Progenitor cell of endocrine pancreas (in vitro differentiated cells): ENCODE measurements at places on chromosomes 11 and 22. TPM values are rescaled to one million over a fixed set of nuclear protein-coding genes. Genes with fewer than 3 reads are reported as not detected.

DNA sequence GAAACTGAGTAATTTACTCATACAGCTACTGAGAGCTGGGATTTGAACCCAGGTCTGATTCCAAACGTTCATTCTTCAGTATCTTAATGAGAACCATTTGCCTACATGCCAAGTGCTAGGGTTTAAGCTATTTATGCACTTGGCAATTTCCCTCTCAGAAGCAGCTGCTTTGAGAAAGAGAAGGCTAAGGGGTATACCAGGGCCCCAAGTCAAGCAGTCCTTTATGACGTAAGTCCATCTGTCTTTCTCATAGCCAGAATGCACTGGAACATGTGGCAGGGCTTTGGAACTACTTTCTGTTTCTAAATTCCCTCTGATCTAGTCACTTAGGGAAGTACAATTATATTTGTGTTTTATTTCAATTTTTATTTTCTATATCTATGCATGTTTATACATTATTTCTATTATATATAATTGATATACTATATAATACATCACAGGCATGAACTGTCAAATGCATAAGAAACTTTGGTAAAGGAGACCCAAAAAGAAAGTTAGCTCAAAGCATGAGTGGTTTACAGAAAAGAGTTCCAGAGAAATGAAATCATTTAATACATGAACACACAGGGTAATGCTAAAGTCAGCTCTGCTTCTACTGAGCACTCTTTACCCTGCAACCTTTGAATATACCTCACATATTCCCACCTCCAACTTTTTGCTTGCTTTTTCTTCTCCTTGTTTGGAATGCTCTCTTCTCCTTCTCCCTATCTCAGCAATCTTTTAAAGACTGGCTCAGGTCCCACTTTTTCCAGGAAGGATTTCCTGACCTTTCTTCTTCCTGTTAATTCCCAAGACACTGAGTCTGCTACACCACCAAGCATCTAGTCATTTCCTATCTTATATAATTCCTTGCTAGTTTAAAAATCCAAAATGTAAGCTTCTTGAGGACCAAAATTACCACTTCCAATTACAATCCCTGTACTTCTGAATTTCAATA is 80.5 kb upstream of the GDPD4 start:
- DNase-seq = no peak

CHEK1 gene
- total RNA-seq = 52.7 and 58.3 TPM in 2 replicates

RFPL3 gene
- not detected in 2 replicates for total RNA-seq

DNA sequence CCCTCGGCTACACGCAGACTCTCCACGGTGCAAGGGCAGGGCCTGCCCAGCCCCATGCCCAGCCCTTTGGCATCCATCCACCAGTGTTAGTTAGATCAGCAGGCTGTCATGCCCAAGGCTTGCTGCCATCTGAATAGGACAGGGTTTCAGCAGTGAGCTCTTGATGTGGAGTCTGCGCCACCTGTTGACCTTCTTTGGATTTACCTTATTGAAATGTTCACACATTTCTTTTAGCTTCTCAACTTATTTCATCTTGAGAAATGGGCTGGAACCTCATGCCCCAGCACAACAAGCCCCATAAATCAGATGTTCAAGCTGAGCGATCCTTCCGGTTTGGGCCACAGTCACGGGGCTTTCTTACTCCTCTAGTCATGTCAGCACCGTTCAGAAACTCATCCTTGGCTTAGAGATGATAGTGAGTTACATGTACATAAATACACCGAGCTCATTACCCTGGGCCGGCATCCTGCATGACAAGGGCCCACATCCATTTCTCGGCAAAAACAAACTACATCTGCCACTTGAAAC is 61.7 kb downstream of the PARVB start:
- DNase-seq = no peak

GRCh38 chr22:23065495-23066122 is 4.7 kb upstream of the GNAZ start:
- DNase-seq = no peak

- peak; percentile 71 for DNase-seq
Observed at GRCh38 chr11:57349491-57350274, 11.5 kb downstream of the P2RX3 start.

- DNase-seq = no peak
Observed at GRCh38 chr22:23074451-23074850, 4.1 kb downstream of the GNAZ start.

DNA sequence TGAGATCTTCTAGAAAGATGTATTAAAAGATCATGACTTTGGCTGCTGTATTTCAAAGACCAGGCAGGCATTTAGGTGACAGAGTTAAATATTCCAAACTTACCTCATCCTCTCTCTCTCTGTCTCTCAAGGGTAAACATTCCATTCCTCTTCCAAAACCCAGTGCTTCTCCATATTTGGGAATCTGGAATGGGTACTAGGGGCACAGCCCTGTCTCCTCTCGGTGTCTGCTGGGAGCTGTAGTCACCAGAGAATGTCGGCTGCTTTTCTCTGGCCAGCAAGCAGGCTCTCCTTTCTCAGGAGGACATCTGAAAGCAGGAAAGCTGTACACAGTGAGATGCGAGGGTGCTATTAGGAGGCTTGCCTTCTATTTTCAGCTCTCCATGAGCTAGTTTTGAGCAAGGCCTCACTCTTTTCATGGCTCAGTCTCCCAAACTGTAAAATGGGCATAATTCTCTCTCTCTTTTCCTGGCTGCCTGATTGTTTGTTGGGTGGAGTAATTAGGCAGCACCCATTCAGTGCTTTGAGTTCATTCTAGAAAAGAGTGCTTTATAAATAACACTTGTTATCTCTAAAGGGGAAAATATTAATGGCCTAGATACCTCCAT is 9.3 kb upstream of the PEX26 start:
- no peak for DNase-seq

NXPE2 gene
- total RNA-seq = 0.19 TPM in 1 of 2 replicates, not detected in the other

DNA sequence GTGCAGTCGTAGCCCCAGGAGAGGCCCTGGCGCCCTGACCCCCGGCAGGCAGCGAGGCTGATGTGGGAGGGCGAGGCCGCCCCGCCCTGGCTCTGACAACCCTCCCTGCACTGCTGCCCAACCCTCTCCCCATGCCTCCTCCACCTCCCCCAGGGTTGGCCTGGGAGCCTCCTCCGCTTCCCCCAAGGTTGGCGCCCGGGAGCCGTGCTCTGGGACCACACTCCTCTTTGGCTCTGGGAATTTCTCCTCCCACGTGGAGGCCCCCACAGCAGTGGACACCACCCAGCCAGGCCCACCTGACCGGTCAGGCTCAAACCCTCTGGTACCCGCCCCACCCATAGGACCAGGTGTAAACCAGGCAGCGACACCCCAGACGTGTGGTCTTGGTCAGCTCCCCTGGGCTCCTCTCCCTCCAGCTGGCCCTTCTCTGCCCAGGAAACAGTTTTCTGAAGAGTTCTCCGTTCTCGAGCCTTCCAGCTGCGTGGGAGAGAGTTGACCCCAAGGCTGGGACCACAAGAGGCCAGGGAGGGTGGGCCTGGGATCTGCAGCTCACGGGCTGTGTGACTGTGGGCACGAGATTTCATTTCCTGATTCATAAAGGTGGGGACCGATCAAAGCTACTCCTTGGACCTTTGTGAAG is 39.5 kb upstream of the BRSK2 start:
- DNase-seq = no peak

- no peak for DNase-seq
Observed at GRCh38 chr11:3944198-3944597, 88.7 kb downstream of the STIM1 start.

CHADL gene
- 3.1 TPM in 2 replicates for total RNA-seq

DNA sequence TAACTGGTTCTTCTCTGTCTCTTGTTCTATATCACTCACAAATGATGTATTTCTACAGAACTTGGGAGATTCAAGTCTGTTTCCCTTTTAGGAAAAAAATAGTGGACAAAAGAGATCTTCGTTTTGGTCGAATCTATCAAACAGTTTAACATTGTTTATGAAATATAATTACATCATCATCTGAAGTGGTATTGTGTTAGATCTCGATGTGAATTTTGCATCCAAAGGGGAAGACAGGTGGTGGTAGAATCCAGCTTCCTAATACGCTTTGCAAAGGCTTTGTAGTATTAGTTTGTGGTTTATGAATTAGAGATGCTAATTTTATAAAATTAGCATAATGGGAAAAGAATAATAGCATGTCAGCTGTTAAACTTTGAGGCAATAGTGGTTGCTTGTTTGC is 3.4 kb downstream of the SIK2 start:
- DNase-seq = no peak

DNA sequence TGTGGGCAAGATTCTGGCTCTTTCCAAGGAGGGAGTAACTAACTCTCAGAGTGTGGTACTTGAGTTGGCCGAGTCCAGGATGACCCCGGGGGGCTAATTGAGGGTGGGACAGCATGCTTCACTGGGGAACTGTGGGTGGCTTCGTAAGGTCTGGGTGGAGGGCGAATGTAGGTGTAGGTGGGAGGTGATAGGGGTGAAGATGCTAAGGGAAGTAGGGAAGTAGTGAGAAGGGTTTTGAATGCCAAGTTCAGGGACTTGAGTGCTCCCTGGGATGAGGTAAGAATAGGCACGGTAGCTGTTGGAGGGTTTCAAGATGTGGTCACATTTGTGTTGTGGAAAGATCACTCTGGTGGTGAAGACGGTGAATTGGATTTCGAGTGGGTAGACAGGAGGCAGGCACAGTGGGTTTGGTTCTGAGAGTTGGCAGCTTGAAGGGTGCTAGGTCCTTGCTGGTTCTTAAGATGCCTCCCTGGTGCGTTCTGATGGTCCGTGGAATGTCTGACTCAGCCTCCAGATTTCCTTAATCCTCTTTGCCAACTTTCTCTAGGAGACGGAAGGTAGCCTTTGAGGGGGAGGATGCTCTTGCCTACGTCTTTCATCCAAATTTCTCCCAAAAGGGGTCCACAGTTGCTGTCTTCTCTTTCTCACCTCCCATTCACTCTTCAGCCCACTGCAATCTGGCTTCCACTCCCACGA is 2.5 kb upstream of the DNAL4 start:
- DNase-seq = no peak

SLC22A25 gene
- not detected in 2 replicates for total RNA-seq

GRCh38 chr11:107179829-107180228 is 161.6 kb upstream of the GUCY1A2 start:
- DNase-seq = no peak

- DNase-seq = no peak
Observed at GRCh38 chr11:29093416-29094120, 923.3 kb downstream of the KCNA4 start.

DEPDC5 gene
- 33.0 and 39.8 TPM in 2 replicates for total RNA-seq
